Left lobe of liver (tissue), 2 donors: ENCODE measurements at places on chromosomes 2 and 18. TPM values are rescaled to one million over a fixed set of nuclear protein-coding genes. Genes with fewer than 3 reads are reported as not detected.

DNA sequence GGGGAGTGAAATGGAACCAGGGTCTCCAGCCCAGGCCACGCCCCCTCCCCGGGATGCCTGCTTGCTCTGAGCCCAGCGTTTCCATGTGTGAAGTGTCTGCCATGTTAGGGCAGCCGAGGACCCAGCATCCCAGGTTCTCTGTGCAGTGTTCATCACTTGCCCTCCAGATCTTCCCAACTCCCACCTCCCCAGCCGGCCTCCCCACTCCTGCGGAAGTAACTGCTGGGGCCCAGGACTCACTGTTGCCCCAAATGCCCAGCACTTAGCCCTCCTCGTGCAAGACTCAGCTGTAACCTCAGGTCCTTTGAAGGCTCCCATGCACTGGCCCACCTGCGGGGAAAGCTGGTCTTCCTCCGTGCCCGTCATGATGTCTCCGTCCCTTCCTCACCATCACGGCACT lies 9.7 kb upstream of the PXDN start:
- peak; percentile 29 for DNase-seq

DNA sequence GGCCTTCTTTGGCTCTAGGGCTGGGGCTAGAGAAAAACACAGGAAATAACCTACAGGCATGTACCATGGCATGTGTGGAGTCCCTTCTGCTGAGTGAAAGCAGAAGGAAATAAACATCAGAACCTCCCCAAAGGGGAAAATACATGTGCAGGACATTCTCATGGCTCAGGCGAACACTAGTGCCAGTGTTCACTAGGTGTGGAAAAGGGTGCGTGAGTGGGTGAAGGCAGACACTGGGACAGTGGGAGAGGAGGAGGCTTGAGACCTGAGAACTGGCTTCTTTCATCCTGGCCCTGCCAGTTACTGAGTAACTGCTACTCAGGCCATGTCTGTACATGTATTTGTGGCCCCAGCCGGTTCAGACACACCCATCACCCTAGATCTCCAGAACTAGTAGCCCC lies 268.2 kb downstream of the PRKCE start:
- no peak for DNase-seq

- DNase-seq: no peak
Observed at GRCh38 chr2:37590119-37590571, 81.3 kb downstream of the CDC42EP3 start.

DNA sequence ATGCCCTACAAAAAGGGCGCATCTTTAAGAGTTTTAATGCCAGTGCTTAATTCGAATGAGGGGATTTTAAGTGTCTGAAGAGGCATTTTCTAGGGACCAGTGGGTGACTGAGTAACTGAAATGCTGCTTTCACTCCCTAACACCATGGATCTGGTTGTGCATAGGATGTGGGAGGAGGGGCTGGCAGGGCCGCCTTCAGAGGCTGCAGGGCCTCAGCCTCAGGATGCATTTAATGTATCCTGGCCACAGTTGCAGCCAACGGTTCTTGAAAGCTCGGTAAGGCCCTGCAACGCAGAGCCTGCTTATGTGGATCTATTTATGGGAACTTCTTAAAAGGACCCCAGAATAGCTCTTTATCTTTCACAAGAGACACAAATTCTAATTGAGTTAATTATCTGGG lies 25.8 kb upstream of the IL18RAP start:
- no peak for DNase-seq

- no peak for DNase-seq
Observed at GRCh38 chr2:188512456-188512855, 220.8 kb downstream of the GULP1 start.

Gene KCNIP3
- 1.6 TPM for total RNA-seq

Gene UGT1A5
- 4.6 TPM for total RNA-seq
